ENCODE measurements at places on chromosomes 6 and 20.

DNA sequence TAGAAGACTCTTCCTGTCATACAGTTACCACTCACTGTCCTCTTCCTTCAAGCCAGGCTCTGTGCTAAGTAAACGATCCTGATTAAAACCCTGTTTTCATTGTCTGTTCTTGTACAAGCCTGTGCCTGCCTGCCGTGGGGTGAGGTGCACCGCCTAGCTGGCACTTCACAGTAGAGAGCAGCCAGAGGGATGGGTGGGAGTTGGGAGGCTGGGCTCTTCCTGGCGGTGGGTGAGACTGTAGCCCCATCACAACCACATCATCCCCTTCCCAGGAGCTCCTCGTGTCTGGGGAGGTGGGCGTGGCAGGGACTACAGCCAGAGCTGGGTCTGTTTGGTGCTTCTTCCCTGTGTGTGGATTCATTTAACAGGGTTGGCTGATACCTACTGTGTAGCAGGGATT, 382.0 kb downstream of the TAF4 start:
- no peak for DNase-seq

DNA sequence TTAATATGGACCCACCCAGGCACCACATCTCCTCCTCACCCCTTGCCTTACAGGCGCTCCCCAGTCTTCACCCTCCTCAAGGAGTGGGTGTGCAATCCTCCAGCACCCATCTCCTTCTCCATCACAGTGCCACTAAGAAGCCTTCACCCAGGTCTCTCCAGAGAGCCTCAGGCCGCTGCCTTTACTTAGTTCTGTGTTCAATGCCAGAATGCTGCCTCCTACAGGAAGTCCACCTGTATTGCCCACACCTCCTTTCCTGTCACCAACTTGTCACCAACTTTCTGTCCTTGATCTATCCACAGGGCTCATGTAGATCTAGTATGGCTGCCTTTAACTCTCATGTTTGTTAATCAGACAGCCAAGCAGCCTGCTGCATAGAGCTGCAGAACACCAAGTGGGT, 586 bp upstream of the LST1 start:
- DNase-seq: no peak

DNA sequence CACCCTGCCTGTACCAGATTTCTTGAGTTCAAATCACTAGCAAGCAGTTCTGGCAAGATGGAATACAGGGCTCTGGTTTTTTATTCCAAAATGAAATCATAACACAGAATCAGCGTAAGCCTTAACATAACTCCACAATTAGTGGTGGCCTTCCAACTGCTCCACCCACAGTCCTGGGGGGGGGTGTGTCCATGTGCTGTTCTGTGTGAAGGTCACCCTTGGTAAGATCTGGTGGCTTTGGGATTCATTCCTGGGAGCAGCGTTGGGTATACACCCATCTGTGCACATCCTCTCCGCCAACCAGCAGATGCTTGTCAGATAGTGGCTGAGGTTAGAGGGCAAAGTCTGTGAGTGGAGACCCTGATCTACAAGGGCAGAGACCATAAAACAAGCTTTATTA, 49.9 kb upstream of the CD83 start:
- DNase-seq: no peak

- no peak for DNase-seq
These were observed 25.6 kb downstream of the BLTP3A start for GRCh38 chr6:34817446-34817845.

DNA sequence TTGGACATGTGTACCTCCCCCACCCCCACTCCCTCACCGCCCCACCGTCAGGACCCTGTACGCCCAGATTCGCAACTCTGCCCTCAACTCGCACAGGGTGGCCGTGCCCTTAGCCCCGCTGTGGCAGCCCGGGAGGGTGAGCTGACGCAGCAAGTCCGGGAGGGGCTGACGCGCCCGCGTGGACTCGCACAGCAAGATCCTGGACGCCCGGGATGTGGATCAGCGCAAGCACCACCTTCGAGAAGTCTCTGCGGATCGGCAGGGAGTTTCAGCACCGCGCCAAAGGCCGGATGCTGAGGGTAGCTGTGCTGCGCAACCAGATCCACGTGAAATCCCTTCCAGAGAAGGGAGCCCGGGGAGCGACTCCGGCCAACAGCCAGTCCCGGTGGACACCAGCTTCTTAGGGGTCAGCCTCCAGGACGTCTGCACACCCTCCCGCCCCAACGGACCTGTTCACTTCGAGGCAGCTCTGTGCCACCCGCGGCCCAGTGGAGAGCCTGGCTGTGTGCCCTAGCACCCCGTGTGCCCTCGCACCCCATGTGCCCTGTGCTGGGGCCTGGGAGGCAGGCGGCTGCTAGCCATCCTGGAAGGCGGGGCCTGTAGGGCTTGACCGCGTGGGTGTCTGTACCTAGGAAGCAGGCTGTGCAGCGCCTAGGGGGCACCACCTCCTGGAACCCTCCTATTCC, 6.7 kb upstream of the GJA10 start:
- DNase-seq: no peak

DNA sequence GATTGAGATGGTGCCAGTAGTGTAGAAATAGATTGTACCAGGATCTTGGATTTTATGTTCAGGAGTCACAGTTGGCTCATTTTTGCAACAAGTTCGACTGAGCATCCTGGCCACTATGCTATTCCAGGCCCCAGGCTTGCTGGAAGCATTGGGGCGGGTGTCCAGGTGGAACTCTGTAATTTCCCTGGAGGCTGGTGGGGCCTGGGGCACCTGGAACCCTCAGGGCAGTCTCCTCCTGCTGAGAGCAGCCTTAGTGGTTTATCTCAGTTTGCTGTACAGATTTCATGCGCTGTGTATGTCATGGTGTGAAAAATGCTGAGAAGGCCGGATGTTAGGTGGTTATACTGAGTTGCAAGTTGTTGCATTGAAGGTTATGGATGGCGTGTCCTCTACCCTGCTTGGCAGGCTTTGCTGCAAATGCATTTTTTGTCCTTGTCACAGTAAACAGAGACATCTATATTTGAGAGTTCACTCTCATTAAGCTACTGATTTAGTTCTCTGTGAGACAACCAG, 135.1 kb upstream of the MYLIP start:
- DNase-seq: no peak

DNA sequence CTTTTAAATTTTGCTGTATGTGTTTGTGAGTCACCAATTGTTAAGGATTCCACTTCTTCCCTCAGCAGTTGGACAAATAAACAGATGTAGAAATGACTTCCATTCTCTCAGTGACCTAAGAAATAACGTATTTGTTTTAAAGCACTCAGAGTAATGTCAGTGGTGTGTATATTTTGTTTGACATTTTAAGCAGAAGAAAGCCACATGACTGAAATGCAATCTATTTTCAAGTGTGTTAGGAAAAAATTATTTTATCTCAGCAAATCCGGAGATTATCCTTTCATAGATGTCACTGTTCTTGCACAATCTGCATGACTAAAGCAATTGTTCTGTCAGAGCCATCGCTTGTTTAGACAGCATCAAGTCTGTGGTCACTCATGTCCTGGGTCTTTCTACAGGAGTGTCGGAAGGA, 77.1 kb downstream of the JAG1 start:
- DNase-seq: peak; percentile 71

DNA sequence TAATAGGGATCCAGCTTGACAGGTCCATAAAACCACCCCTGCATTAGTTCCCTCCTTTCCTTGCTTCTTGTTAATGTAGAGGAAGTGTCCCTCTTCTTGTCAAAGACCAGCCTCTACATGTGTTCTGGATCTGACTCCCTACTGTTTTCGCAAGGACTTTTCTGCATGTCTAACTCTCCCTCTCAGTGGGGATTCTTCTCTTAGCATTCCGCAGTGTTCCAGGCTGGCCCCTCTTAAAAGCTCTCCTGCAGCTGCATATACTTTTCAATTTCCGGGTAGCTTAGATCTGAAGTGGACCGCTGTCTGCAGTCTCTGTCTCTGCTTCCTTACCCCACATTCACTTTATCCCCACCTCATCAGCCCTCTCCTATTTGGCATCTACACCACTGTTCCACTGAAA, 96.1 kb upstream of the MAN1A1 start:
- DNase-seq: no peak

All from AG09319 (cell line).